Pulmonary artery endothelial cell (primary cell): ENCODE measurements at places on chromosomes 5 and 9. TPM values are rescaled to one million over a fixed set of nuclear protein-coding genes. Genes with fewer than 3 reads are reported as not detected.

Gene CARTPT
- total RNA-seq = not detected in 2 replicates

Gene SYK
- total RNA-seq = 0.07 TPM in 1 of 2 replicates, not detected in the other

GRCh38 chr5:140609126-140609525 is 23.8 kb downstream of the CD14 start:
- DNase-seq = no peak

- no peak for DNase-seq
Measured at GRCh38 chr5:11064763-11065450, 303.9 kb upstream of the DAP start.

- DNase-seq = no peak
Measured at GRCh38 chr5:11426442-11426841, 477.8 kb downstream of the CTNND2 start.

DNA sequence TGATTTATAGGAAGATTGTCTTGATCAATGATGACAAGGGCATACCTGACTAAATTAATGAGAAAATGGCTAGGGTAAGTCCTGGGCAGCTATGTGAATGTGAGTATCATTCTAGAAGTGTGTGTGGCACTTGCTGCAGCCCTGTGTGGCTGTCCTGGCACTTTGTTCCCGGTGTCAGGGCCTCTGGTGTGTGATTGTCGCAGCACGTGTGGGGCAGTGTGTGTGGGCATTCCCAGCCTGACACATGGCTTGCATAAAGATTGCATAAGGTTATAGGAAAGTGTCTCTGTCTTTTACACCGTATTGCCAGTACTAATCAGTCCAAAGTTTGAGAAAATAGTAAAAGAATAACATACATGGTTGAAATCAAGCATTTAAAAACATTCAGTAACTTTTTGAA is 74.4 kb downstream of the TRIO start:
- DNase-seq = no peak

DNA sequence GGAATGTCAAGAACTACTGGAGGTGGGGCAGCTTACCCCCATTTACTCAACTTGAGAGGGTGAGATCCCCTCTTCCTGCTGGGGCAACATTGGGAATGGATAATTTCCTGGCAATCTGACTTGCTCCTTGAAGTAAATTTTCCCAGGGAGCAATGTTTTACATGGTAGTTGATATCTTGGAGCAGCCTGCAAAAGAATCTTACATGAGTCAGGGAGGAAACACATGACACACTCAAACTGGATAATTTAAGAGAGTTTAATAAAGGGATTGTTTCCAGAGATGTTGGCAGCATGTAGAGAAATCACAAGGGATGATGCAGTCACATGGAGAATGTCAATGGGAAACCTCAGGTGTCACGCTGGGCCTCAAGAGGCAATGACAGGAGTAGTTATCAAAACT is 212.5 kb downstream of the GAS1 start:
- no peak for DNase-seq

GRCh38 chr5:94463739-94464138 is 154.7 kb downstream of the KIAA0825 start:
- no peak for DNase-seq

- no peak for DNase-seq
Measured at GRCh38 chr9:13817754-13818278, 496.1 kb downstream of the NFIB start.
